ENCODE measurements at places on chromosomes 1 and 21.

GRCh38 chr1:169364948-169365347 lies 2.6 kb downstream of the NME7 start:
- DNase-seq: no peak

- no peak for DNase-seq
Observed at GRCh38 chr1:154557248-154557938, 1.1 kb downstream of the UBE2Q1 start.

DNA sequence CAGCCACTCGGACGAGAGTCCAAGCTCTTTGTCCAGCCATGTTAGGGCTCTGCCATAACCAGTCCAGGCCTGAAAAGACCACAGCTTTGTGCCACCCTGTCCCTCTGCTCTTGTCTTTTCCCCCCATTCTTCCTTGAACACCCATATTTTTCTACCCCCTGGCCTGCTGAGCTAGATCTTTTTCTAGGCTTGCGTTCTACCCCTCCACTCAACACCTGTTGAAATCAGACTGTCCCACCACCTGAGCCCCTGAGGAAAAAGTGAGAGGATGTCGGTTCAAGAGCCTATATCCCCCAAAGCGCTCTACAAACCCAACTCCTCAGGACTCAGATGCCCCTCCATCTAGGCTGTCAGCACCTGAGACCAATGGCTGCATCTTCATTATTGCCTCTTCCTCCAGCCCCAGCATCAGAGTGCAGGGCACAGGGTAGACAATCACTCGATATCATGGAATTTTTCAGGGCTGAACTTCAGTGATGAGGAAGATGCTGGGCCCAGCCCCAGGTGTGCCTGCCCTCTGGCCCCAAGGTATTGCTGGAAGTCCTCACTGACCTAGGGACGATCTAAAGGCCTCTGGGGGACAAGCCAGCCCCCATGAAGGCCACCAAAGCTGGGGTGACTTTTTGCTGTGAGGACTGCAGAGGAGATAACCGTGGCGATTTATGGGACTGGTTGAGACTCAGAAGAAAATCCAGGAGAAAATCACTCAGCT lies 75.3 kb downstream of the CD247 start:
- DNase-seq: no peak

DNA sequence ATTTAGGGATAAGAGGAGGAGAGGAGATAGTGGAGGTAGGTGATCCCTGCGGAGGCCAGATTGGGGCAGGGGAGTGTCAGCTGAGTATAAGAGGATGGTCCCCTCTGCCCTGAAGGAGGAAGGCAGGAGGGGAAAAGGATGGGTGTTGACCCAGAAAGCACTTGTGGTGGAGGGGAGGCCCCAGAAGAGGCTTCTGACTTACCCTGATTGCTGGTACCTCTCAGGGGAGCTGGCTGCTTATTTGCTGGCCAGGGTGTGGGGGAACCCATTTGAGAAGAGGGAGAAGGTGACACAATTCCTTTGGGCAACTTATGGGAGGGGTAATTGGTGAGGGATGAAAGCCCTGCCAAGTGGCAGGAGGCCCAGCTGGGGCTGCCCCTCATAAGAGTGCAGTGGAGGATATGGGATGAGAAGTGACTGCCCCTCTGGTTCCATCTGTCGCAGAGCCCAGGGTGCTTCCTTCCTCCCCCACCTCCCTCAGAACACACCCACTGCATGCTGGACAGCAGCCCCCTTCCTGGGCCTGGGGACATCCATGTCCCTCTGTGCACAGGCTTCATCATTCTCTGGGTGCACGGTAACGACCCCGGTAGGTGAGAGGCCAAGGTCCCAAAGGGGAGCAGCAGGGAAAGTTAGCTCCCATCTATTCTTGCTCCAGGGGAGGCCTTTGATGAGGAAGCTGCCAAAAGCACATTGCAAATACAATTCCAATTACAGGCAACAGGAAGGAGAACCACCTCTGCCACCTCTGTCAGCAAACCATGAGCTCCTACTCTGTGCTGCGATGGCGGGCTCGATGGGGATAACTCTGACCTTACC lies 1.4 kb upstream of the PCSK9 start:
- no peak for DNase-seq

GRCh38 chr1:240149484-240150094 lies 57.9 kb downstream of the FMN2 start:
- no peak for DNase-seq

DNA sequence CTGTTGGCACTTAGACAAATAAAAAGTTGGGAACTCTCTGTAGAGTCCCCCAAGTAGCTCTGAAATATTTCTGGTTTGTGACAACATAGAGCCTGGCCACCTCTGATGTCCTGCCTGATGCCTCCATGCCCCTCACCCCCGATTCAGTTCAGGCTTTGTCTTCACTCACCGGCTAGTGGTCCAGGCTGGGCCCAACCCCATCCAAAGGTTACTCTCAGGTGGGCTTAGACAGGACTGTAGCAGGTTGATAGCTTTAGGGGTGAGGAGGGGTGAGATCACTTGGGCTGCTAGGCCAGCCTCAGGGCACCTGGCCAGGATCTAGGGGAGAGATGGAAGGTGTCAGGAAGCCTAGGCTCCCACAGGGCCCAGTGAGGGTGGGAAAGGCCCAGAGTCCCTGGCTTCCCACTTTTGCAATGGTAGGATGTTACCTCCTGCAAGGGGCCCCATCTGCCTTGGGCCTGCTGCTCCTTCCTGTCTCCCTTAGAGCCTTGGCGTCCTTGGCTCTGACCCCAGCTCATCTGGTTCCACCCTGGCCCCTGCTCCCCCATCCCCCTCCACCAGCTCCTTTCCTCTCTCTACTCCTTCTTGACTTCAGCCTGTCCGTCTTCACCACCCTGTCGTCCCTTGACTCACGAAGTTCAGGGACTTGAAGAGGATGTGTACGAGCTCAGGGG lies 6.7 kb downstream of the EPS8L3 start:
- DNase-seq: no peak

GRCh38 chr1:99648107-99648506 lies 2.2 kb downstream of the PALMD start:
- no peak for DNase-seq

GRCh38 chr1:222761083-222761482 lies 24.1 kb downstream of the FAM177B start:
- DNase-seq: no peak

GRCh38 chr1:153661111-153661708 lies 2.7 kb downstream of the SNAPIN start:
- no peak for DNase-seq

GRCh38 chr1:225422795-225423517 lies 4.9 kb downstream of the LBR start:
- DNase-seq: no peak

GRCh38 chr1:203867802-203868201 lies 6.4 kb downstream of the SNRPE start:
- DNase-seq: no peak

DNA sequence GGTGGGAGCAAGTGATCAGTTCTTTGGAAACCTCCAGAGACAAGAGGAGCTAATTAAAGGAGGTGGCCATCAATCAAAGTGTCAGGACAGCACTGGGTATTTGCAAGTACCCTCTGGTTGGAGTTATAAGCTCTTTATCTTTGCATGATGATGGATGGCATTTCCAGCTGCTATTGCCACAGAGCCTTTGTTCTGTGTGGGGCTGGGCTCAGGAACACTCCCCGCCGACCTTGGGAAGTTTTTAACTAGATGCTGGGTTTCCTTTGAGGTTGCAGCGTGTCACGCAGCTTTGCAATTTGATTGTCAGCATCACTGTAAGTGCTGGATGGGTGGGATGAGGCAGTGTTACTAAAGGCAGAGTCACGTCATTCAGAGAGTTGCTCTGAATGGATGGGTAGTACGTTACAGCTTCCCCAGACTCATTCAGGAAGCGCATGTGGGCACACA lies 68.9 kb downstream of the CNIH3 start:
- no peak for DNase-seq

GRCh38 chr1:51101976-51102375 lies at the start of gene C1orf185:
TSS of gene C1orf185 (plus strand) at chr1:51102228. CDS start at chr1:51102234, 6 bp downstream.
- no peak for DNase-seq

DNA sequence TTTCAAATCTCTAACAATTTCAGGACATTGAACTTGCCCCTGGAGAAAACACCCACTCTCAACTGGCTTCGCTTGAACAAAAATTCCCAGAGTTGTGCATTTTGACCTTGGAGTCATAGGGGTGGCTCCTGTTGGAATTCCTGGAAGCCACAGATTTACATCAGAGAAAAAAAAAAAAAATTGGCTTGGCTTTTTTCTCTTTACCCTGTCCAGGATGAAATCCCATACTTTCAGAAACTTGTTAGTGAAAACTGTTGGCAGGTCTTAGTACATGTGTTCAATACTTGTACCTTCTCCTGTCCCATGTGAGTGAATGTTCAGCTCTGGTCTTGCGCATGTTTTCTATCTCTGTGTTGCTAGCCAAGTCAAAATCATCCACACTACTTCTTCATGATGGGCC lies 228.8 kb downstream of the TGFB2 start:
- DNase-seq: no peak

GRCh38 chr1:57549300-57549699 lies 125.4 kb upstream of the DAB1 start:
- DNase-seq: no peak
